ENCODE measurements at places on chromosomes 2 and 18. TPM values are rescaled to one million over a fixed set of nuclear protein-coding genes. Genes with fewer than 3 reads are reported as not detected.

CCDC85A gene
- total RNA-seq = 20.5 TPM

CTIF gene
- total RNA-seq = 11.0 TPM

HPCAL1 gene
- 50.0 TPM for total RNA-seq

CD226 gene
- not detected for total RNA-seq

STARD6 gene
- total RNA-seq = not detected

GALNT14 gene
- total RNA-seq = 2.6 TPM

Data from epithelial cell of umbilical artery (primary cell).